Mesenchymal stem cell (in vitro differentiated cells and primary cell): ENCODE measurements at places on chromosomes 4 and X.
A peak's percentile ranks its signal among the peaks of the same experiment; 100 is the strongest.

GRCh38 chr4:103443324-103443723, 245.2 kb upstream of the CENPE start:
- peak; percentile 86 for DNase-seq

GRCh38 chr4:145553375-145553774, 65.8 kb upstream of the MMAA start:
- DNase-seq: no peak

GRCh38 chr4:55503169-55503568, 43.5 kb downstream of the CLOCK start:
- DNase-seq: peak; percentile 78

GRCh38 chr4:186920483-186920882, 196.8 kb upstream of the FAT1 start:
- peak; percentile 69 for DNase-seq

- DNase-seq: no peak
Observed at GRCh38 chr4:87734936-87735335, 64.4 kb upstream of the IBSP start.

DNA sequence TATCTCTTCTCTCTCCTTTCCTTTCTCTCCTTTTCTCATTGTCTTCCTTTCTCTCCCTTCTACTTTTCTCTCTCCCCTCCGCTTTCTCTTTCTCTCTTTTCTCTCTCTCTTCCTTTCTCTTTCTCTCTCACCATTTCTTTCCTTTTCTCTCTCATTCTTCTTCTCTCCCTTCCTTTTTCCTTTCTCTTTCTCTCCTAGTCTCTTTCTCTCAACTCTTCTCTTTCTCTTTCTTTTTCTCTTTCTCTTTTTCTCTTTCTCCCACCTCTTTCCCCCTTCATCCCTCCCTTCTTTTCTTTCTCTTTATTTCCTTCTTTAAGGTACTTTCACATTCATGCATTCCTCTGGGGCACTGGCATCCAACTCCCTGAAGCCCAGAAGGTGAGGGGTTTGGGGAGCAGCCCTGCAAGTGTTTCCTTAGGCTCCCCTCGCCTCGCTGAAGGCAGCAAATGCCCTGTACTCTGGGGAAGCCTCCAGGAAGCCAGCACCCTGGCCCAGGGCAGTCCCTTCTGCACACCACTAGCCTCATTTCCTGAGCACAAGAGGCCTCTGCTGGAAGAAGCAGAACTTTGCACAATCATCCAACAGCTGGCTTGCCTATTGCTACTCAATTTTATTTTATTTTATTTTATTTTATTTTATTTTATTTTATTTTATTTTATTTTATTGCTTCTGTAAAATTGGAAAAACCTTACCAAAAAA, 124.2 kb downstream of the NFKB1 start:
- DNase-seq: peak; percentile 51

DNA sequence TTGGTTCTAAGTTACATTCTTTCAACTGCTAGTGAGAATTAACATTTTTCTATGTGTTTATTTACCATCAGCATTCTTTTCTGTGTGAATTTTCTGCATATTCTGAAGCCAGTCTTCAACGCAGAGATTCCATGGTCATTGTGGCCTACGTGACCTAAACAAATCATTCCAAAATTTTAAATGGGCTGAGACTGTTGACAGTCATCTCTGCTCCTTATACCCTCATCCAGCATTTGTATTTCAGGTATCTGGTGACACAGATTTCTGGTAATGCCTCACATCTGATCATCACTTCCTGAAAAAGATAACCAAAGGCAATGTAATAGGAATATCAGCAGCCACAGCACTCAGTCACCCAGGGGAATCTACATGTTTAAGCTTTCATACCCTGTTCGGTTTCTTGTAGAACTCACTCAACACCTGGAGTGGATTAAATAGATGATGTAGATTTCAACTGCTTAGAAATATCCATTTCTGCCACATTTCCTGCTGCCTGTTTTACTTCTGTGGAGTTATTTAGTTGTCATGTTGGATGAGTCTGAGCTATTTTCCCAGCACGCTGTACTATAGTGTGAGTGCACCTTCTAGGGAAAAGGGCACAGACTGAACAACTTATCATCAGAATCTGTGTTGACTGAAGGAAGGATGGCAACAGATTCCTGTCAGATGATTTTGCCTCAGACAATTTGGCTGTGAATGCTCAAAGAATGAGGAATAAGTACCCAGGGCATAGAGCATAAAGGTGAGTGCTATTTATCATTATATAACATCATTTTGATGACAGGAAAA, 73.0 kb upstream of the HPGD start:
- DNase-seq: no peak

- no peak for DNase-seq
Observed at GRCh38 chrX:55335296-55335695, 70.6 kb upstream of the PAGE3 start.

GRCh38 chr4:177519481-177520260, 77.4 kb upstream of the AGA start:
- no peak for DNase-seq

DNA sequence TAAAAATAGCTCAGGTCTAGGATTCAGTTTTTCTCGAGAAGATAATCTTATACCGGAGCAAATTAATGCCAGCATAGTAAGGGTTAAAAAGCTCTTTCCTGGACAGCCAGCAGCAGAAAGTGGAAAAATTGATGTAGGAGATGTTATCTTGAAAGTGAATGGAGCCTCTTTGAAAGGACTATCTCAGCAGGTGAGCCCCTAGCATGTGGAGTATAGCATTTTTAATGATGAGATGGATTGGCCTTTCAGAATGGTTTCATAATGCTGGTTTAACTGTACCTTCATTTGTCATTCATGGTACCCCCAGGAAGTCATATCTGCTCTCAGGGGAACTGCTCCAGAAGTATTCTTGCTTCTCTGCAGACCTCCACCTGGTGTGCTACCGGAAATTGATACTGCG, 79.4 kb downstream of the SLC10A6 start:
- DNase-seq: no peak

DNA sequence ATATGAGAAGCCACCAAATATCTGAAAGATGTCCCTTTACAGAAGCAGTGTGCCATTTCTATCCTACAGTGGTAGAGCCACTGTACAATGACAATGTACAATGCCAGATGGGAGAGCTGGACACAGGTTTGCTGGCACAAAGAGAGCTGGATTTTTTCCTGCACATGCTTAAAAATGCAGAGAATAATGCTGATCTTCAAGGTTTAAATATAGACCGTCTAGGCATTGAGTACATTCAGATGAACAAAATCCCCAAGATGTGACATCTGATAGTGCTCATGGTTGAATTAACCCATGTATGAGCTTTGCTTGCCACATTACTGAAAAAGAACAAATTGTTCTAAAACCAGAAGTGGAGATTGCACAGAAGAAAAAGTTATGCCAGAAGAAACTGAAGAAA, 11.7 kb downstream of the ADGRL3 start:
- DNase-seq: no peak

- DNase-seq: peak; percentile 94
Observed at GRCh38 chr4:77157859-77158486, 966 bp downstream of the CCNG2 start.

DNA sequence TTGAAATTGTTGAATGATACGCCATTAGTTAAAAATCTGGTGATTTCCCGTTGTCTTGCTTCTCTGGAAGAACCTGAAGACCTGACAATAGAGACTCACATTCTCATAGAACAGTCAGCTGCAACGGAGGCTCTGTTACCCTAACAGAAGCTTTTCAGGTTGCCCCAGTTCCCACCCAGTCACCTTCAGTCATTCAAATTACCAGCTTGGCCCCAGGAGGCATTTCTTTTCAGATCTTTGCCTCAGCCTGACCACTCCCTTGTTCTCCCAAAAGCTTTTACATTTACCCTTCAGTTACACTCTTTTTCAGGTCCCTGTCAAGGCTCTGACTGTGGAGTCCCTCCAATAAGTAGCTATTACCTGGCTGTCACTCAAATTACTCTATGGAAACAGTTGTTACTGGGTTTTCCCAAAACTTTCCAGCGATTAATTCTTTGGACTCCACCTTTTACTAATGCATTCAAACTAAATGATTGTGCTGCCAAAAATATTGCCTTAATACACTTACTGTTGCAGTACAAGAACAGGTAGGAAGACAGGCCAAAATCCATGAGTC, 162.2 kb upstream of the FTHL17 start:
- no peak for DNase-seq

DNA sequence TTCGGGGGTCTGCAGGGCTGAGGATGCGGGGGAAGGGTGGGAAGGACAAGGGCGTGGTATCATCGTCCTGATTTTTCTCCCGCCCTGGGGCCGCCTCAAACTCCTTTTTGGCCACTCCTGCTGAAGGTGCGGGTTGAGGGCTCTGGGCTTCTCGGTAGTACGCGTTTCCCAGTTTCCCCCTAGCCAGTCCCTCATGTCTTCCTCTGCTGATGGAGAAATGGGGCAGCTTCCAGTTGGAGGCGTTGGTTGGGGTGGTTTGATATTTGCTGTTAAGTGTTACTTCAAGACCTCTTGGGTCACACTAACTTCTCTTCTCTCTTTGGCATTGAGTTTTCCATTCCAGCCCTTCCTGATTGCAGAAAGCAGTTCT, 482 bp downstream of the GSTCD start:
- DNase-seq: peak; percentile 58

- DNase-seq: no peak
Observed at GRCh38 chr4:108116423-108117168, 52.1 kb downstream of the LEF1 start.

DNA sequence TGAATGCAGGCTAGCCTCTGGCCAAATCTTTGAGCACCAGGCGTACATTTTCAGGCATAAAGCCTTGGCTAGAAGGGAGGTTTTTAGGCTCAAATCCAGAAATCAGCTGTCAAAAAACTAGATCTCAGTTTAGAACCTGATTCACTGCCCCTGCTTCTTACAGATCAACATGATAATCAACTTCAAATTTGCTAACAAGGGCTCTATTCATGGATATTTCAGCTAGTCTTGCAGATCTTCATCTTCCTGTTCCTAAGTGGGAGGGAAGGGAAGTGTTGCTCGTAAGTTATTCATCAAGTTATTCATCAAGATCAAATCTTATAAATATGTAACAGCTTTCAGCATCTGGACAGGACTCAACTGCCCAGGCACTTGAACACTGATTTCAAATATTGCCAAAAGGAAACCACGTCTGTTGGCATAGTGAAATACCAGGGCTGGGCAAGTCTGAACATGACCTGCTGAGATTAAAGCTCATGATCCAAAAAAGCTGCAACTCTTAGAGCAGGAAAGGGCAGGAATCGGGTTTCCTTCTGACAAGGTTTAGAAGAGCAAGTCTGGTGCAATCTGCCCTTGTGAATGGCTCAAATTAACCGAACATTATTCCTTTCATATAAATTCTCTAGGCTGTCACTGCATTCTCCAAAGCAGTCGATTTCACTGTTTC, 200.3 kb downstream of the PDGFC start:
- DNase-seq: peak; percentile 49

DNA sequence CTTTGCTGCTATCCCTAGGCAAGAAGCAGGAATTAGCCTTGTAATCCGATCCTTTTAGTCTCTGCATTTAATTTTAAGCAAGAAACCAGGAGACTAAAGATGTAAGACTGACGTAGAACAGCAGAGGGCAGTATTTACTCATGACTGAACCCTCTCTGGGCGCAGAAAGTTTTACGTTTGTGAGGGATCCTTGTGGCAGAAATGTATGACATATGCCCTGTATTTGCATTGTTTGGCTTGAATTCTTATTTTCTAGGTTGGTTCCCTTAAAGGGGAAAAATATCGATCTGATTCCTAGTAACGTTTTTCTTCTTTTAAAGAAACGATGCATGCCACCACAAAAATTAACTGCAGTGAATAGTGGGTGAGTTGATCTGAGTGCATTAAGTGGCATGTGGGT, 1.3 kb upstream of the FAT4 start:
- DNase-seq: peak; percentile 91

GRCh38 chr4:52588771-52589591, 70.1 kb downstream of the USP46 start:
- DNase-seq: peak; percentile 100

DNA sequence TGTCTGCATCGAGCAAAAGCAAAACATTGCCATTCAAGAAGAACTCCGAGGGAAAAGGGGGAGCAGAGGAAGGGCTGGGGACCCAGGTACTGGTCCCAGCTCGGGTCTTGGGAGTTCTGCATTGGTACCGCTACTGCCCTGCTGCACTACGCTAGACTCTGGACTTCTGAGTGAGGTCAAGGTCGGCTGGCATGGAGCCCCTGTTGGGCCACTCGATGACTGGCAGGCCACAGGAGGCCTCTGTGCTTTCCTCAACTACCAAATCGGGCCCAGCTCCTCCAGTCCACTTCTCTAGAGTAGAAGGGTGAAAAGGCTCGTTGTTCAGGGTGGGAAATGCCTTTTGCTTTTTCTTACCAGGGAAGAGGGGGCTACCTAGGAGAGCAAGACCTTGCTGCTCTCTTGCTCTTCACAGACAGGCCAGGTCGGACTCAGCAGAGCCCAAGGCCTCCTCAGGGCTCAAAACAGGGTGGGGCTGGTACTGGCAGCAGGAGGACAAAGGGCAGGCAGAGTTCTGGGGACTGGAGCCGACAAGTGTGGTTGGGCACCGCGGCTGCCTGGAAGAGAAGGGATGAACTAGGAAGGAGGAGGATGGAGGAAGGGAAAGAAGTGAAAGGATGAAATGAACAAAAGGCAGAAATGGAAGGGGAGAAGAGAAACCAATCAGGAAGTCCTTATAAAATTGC, 8.9 kb upstream of the IRAK1 start:
- DNase-seq: no peak

DNA sequence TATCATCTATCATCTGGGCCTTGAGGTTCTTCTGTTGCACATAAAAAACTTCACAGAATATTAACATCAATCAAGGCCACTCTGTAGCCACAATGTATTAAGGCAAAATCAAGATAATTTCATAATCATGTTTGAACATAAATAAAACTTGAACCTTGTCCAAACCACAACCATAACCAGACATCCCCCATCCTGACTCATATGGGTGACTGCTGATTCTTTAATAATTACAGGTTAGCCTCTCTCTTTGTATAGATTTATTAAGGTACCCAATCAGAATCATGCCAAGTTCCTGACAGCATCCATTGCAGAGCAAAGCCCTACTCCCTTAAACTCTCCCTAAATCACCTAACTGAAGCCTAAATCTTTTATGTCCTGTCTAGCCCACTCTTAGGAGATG, 16.7 kb upstream of the AREG start:
- no peak for DNase-seq

DNA sequence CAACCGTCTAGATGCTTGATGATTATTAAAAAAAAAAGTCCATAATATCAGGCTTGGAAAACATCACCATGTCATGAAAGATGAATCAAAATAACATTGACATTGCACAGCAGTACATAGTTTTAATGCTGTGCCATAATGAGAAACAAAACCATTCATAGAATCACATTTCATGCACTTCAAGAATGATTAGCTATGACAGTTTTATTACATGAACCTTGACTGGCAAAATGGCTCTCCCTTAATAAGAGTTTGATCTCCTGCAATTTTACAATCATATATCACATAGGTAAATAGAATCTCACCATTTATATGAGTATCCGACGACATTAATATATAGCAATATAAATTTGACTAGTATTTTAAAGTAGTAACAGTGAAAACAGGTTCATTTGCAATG, 49.8 kb downstream of the TECRL start:
- no peak for DNase-seq
